ENCODE measurements at places on chromosomes 7 and 10.

- DNase-seq = no peak
These were observed 14.1 kb downstream of the STAG3 start for GRCh38 chr7:100191775-100192174.

GRCh38 chr7:73359306-73359705, 31.3 kb downstream of the FKBP6 start:
- no peak for DNase-seq

- no peak for DNase-seq
These were observed 240.9 kb upstream of the PTER start for GRCh38 chr10:16195894-16196293.

DNA sequence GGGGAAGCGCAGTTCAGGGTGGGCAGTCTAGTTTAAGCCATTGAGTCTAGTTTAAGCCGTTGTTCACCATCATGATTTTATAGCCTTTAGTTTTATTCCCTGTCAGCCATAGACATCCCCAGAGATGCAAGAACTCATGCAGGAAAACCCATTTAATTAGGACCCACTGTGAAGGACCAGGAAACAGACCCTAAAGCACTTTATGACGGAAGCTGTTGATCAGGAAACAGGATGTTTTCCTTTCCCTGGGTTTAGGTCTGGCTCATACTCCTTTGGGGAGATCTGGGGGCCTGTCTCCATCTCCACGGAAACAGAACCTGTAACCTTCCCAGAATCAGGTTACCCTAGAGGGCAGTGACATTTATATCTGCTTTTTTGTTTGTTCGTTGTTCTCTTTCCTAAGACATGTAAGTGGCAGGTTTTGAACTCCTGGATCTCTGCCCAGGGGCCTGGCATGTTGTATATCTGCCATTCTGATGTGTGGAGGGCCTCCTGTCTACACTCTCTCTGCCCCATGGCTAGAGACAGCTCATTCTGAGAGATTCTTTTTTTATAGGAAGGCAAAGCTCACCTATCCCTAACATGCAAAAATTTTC, 657.2 kb upstream of the GALNT17 start:
- DNase-seq = no peak

DNA sequence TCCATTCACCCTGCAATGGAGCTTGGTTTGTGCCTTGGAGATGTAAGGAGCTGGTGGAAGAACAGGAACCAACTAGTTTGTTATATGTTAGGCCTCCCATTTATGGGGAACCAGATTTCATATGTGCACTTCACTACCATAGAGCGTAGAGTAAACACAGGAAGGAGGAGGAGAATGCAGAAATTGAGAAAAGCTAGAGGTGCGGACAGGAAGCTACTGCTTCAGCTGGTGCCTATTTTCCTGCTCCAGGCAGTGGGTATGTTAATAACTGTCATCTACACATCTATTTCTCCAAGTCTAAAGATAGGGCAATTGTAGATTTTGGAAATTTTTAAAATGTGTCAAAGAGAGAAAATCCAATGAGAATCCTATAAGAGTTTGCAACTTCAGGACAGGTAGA, 482.2 kb downstream of the PLXDC2 start:
- DNase-seq = no peak

DNA sequence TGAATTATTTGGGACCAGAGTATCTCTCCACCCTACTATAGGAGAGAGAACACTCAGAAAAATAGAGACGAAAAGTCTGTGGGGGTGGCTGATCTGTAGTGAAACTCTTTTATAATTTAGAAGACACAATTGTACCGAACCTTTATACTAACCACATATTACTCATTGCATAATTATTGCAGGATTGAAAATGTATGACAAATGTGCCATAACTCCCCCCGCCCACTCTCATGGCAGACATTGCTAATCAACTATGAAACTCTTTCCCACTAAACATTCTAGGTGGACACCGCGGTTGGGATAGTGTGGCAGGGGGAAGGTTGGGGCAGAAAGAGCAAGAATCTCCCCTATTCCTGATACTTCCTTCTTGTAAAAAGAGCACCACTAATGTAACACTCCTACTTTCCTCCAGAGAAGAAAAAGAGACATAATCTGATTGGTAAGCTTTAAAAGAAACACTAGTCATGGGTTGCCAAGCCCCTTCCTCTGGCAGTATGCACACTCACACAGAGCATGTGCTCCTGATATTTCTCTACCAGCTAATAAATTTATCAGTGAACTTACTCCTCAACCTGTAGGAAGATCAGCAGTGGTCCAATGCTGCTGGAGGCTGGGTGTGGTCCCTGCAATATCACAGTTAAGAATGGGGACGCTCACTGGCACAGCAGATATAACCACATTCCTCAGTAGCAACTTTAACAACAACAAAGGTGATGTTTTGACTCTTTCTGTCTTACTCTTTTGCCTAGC, 18.7 kb upstream of the ARID5B start:
- no peak for DNase-seq

GRCh38 chr10:45100429-45100828, 99.7 kb downstream of the ZNF22 start:
- no peak for DNase-seq

GRCh38 chr10:56258991-56259390, 102.1 kb downstream of the ZWINT start:
- no peak for DNase-seq

GRCh38 chr7:66211429-66211828, 6.3 kb downstream of the TPST1 start:
- no peak for DNase-seq

DNA sequence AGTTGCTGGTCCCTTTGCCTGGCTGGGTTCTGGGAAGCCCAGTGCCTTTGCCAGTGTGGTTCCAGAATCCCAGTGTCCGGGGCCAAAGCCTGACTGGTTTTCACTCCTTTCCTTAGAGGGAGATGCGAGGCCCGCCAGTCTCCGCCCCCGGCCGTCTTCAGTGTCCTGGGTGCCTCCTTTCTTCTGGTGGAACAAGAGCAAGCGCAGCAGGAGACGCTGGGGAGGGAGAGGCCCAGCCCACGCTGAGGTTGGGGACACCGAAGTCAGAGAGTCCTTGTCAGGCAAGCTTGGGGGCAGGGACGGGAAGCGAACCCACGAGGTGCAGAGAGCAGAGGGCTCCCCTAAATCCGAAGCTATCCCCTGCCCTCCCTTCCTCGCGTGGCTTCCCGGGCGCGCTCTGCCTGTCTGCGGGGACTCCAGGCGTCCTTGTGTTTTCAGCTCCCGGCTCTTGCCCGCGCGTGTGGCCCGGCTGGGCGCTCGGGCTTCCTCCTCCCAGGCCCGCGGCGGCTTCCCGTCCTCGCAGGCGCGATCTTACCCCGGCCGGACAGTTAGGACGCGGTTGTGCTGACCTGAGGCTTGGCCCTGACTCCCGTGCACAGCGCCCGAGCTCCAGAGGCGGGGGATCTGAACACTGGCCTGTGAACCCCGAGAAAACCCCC, 60.6 kb upstream of the UBE3C start:
- DNase-seq = no peak

GRCh38 chr7:51040787-51041186, 258.1 kb upstream of the GRB10 start:
- no peak for DNase-seq

DNA sequence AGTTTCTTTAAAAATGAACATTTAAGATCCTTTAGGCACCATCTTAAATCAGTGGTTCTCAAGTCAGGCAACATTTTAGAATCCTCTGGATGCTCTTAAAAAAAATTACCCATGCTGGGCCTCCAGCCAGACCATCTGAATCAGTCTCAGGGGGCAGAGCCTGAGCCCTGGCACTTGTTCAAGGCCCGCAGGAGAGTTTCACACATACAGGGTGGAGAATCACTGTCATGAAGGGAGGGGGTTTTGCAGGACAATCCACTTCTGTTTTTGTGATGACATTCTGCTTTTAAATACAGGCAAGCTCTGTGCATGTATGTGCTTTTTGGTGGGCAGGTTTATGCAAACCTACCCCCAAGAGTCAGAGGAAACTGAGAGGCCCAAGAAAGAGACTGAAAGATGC, 268.6 kb downstream of the SEC23IP start:
- DNase-seq = no peak

GRCh38 chr10:131199646-131200045, 111.9 kb downstream of the TCERG1L start:
- DNase-seq = no peak

GRCh38 chr10:49053053-49053997, 62.0 kb downstream of the VSTM4 start:
- no peak for DNase-seq

Measured in NCI-H187 treated with DMSO at 0.1 percent for 48 hours (cell line).